ENCODE measurements at places on chromosomes 13 and 19.
A peak's percentile ranks its signal among the peaks of the same experiment; 100 is the strongest.

DNA sequence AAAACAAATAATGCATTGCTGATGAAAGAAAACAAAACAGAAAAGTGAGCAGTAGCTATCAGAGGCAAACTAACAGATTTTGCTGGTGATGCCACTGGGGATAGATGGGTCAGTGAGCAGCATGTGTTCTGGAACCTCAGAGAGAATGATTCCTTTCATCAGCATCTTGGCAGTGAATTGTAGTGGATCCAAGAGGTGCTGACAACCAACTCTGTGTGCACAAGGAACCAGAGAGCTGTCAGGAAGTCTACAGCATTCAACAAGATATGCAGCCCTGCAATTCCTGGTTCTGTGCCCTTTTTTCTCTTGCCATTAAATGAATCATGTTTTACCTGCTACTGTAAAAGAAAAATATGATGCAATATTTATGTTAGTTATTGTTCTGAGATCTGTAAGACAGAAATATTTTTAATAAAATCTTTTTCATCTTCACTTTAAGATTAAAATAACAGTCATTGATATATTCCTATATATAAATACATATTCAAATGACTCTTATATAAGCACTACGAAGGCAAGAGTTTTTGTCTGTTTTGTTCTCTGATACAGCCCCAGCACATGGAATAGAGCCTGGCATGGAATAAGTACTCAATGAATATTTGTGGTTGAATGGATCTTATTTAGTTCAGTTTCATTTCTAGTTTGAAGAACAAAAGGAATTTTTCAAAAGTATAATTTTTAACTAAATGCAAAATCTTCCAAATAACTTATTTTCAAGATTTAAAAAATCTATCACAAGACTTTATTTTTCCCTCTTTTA is 80.8 kb downstream of the FREM2 start:
- DNase-seq = no peak

GRCh38 chr13:113918580-113918979 is 54.7 kb upstream of the GAS6 start:
- no peak for DNase-seq

DNA sequence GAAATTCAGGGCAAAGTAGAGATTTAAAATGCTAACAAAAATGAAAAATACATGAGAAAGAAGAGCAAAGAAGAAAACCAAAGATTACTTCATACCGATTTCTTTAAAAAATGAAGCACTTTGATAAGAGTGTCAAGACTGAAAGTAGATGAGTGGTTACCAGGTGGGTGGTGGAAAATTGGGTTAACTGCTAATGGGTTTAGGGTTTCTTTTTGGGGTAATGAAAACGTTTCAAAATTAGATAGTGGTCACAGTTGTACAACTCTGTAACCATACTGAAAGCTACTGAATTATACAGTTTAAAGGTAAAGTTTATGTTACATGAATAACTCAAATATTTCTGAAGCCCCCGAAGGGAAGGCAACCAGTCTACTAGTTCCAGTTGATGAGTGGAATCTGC is 179.4 kb downstream of the NDFIP2 start:
- DNase-seq = no peak

DNA sequence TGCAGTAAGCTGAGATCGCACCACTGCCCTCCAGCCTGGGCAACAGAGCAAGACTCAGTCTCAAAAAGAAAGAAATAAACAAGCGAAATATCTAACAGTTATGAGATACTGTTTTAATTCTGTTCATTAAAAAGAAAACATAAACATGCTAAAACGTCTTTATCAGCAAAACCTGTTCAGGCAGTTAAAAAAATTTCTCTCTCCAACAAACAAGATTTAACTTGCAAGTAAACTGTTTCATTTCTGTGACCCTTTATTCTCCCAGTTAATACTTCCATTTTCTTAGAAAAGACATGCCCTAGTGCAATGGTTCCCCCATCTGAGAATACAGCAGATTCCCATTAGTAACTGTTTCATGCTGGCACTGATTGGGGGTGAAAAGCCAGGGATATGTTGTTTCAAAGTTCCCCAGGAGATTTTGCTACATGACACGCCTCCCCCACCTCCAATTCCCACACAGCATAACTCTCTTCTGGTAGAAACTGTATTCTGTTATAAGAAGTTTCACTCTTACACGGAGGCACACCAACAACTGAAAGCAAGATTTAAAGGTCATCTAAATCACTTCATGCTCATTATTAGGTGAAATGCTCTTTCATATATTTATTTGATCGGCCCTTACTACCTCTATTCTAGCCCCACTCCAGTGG is 24.4 kb downstream of the ELF1 start:
- DNase-seq = no peak

DNA sequence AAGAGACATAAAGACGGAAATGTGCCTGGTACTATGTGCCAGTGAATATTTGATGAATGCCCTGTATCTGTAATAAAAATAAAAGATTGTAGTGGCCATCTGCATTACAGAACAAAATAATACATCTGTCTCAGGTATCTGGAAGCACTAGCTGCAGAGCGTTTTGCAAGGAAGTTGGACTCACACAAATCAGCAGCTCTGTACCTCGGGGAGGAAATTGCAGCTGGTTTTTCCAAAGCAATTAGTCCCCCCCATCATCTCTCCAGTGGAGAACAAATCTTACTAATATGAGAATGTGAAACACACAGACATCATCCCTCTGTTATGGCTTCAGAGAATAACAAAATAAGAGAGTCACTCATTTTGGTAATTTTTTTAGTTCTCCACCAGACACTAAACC is 245.3 kb downstream of the ITGBL1 start:
- DNase-seq = no peak

- no peak for DNase-seq
These were observed 18.8 kb upstream of the MTRF1 start for GRCh38 chr13:41282129-41282571.

DNA sequence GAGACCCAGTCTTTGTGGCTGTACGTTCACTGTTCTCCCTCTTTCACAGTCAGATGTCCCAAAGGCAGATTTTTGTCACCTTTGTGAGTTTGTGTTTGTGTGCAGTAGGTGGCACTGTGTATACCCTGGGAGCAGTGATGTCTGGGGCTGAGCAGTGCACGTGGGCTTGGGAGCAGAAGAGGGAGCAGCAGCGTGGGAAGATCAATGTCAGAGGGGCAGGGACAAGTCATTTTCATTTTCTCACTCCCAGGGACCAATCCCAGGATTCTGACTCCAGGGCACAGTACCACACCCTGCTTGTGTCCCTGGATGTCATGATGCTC is 2.0 kb upstream of the PSG6 start:
- no peak for DNase-seq

GRCh38 chr19:4539693-4540581 is at the start of gene LRG1:
TSS of gene LRG1 (minus strand) at chr19:4540036. CDS start at chr19:4540013, 23 bp downstream.
- DNase-seq = no peak

- DNase-seq = peak; percentile 77
These were observed 29.8 kb upstream of the GRTP1 start for GRCh38 chr13:113393563-113394338.

- no peak for DNase-seq
These were observed 3.0 kb downstream of the TOMM40 start for GRCh38 chr19:44894052-44894400.

- no peak for DNase-seq
These were observed 38.0 kb upstream of the TEX29 start for GRCh38 chr13:111282425-111282824.

DNA sequence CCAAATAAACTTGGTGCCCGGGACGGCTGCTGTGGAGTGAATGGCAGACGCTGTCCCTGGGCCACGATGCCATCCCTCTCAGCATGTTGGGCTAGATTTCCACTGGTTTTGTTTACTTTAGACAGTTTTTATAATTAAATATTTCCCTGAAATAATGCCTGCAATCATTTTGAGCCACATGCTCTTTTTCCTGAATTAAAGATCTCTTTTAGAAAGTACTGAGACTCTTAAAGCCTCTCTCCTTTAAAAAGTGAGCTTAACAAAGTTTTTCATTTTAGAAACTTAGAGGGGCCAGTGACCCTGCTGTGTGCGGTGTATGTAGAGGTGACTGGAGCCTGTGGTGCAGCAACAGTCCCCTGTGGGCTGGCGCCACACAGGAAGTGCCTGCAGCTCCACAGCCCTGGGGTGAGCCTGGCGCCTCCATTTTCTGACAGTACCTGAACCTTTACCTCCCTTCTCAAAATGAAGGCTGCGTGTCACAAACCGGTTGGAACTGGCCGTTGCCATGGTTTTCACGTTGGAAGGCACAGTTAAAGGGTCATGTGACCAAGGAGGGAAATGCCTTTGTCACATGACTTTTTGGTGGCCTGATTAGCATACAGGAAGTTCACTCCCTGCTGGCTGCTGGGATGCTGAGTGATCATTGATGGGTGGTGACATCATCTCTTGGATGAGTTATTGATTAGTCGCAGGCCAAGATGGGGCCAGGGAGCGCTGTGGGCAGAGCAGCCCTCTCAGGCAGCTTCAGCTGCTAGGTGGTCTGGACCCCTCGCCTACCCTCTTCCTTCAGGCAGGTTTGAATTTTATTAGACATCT is 26.3 kb downstream of the TSSK6 start:
- peak; percentile 90 for DNase-seq

DNA sequence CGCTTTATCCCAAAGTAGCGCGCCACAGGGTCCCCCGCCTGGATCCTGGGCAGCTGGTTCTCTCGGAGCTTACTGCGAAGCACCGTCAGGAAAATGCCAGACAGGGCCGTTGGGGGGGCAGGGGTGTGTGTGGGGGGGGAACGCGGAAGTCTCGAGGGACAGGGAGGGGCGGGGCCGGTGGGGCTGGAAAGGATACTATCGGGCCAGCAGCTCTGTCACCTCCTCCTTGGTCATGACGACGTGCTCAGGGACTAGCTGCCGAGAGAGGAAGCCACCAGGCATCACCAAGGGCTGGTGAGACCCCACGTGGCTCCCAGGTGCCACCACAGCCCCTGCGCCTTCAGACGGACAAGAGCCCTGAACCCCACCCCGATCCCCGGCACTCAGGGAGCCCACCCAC is 5.3 kb downstream of the POLR2E start:
- no peak for DNase-seq

- DNase-seq = no peak
These were observed 96.7 kb downstream of the PCDH9 start for GRCh38 chr13:67133476-67133875.

DNA sequence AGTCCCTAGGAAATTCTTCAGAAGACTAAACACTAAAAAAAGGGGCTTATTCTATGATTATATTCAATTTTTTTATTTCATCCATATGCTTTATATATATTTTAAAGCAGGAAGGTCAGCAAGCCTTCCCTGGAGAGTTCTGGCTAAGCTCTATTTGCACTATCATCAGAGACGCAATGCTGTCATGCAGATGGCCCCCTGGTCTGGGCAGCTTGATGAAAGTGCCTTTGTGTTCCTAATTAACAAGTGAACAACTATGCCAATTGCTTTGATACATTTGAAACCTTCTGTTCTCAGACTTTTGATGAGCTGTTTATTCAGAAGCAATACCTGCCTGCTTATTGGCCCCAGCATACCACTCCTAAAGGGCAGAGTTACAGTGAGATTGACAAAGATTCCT is 1344.6 kb downstream of the OLFM4 start:
- DNase-seq = no peak

DNA sequence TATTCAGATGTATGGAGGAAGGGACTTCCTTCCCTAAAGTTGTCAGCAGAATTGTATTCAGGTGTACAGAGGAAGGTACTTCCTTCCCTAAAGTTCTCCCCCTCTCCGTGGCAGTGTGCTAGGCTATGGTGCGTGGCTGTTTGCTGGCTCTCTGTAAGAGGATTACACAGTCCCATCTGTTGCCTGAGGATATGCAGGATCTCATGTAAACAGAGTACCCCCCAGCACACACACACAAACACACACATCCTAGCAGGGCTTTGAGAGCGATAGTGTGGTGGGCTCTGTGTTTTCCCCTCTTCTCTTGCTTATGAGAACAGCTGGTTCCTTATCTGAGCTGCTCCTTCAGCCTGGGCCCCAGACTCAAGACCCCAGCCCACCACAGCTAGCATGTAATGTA is 10.3 kb downstream of the NEK5 start:
- DNase-seq = no peak

DNA sequence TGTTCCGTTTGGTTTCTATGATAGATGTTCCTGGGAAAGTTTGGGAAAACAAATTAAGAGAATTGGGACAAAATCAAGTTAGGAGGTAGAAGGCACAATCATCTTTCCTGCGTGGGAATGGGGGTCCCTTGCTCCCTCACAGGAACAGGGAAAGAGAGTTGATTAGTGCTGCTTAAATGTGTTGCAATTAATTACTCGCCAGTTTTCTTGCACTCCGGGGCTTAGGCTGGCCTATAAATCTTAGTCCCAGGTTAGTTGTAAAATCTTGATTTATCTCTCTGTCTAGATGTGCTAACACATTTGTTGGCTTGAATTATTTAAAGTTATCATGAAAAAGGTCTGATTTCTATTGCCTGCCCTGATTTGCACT is 10.1 kb downstream of the B3GLCT start:
- no peak for DNase-seq

- DNase-seq = no peak
These were observed 47.4 kb downstream of the MTUS2 start for GRCh38 chr13:28867564-28867963.

GRCh38 chr13:77513719-77514335 is 21.7 kb upstream of the SCEL start:
- no peak for DNase-seq

GRCh38 chr13:108437496-108437895 is 168.0 kb downstream of the TNFSF13B start:
- DNase-seq = no peak

GRCh38 chr13:48167866-48168265 is 65.1 kb upstream of the ITM2B start:
- no peak for DNase-seq

DNA sequence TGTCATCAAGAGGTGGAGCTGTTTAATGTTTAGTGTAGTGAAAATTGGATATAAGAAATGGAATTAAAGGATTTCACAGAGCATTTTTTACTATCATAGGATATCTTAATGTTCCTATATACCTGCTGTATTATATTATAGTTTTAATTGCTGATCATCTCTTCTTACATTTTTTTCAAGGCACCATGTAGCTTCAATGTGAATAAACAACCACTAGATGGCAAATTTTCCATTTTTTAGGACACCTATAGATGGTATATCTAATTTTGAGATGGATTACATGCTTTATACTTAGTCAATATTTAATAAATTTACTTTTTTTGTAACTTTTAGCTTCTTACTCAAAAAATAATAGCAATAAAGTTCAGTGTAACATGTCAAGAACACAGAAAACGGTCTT is 9.0 kb upstream of the ATXN8OS start:
- no peak for DNase-seq

GRCh38 chr13:26623125-26623524 is 65.6 kb downstream of the WASF3 start:
- no peak for DNase-seq

- DNase-seq = no peak
These were observed 8.7 kb downstream of the PRR12 start for GRCh38 chr19:49599378-49600295.

- no peak for DNase-seq
These were observed 54.2 kb upstream of the PTPRS start for GRCh38 chr19:5394551-5395505.

- no peak for DNase-seq
These were observed 7.8 kb downstream of the DHX34 start for GRCh38 chr19:47356900-47357299.

All from T-helper 2 cell (primary cell).